Left renal pelvis (tissue), 4 donors: ENCODE measurements at places on chromosomes 7 and 10. TPM values are rescaled to one million over a fixed set of nuclear protein-coding genes. Genes with fewer than 3 reads are reported as not detected.

- no peak for DNase-seq
Observed at GRCh38 chr10:101839416-101840063, 4.1 kb downstream of the KCNIP2 start.

- DNase-seq = no peak
Observed at GRCh38 chr7:112130729-112131410, 75.3 kb downstream of the DOCK4 start.

DNA sequence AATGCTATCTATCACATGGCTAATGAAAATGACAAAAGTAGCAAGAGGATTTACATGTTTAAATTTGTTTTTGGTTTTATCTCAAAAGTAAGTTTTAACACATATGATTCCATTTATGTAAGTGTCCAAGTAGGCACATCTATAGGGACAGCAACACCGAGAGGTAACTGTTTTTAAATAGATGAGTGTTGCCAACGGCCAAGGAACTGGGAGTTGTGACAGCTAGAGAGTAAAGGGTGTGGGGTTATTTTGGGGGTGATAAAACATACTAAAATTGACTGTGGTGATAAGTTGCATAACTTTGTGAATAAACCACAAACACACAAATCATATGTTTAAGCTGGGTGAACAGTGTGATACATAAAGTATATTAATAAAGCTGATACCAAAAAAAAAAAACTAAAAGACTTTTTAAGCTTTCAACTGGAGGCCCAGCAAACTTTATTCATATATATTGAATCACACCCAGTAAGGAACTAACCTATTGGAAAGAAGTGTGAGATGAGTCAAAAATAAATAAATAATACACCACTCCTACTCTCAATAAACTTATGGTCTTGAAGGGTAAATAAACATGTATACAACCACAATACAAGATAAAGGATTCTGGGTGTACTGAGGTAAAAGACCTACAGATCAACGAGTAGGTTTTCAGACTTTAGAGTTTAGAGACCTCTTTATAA is 33.0 kb downstream of the LRRC72 start:
- no peak for DNase-seq

- DNase-seq = no peak
Observed at GRCh38 chr7:89049043-89049442, 253.5 kb upstream of the TEX47 start.

DNA sequence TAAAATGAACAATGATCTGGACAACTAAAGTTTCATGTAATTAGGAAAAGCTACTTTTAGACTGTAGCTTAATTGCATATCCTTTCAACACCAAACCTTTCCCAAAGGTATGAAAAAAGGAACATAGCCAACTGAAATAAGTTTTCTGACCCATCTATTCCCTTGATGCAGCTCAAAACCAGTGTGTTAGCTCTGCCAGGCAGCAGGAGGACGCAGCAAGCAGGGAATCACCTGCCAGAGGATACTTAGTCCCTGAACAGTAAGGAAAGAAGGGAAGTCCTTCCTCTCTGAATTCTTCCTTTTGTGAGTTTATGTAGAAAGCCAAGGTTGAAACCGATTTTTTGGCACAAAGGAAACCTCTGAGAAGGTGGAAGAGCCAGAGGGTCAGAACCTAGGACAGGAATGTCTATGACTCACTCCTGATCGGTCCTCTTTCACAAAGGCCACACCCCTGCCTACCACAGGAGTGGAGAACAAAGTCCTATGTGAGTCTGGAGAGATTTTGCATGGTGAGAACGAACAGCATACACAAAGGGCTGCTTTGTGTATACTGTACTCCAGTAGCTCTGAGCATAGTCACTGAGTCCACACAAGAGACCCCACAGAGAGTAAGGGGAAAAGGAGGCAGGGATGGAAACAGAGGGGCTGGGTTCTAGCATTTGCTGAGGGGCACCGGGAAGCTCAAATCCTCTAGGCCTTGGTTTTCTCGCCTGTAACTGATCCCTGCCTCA is 68.8 kb upstream of the GSDME start:
- DNase-seq = no peak

GRCh38 chr10:68828833-68829232 is 1.5 kb downstream of the STOX1 start:
- DNase-seq = no peak

GRCh38 chr10:6174201-6174874 is 28.4 kb upstream of the PFKFB3 start:
- DNase-seq = no peak

DNA sequence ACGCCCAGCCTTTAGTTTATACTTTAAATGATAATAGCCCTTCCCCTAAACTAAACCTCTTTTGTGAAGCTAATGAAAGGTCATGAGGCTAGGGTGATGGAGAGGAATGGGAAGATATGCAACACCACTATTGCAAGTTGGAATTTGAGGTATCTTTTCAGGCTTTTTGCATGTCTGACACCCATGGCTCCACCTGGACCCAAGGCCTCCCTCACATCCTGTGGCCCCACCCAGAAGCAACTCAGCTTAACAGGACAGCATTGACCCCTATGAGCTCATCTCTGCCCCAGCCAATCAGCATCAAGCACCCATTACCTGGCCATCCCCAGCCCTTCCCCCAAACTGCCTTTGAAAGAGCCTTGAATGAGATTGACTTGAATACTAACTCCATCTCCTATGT is 674.2 kb upstream of the NRP1 start:
- DNase-seq = no peak

- no peak for DNase-seq
Observed at GRCh38 chr7:94417306-94417705, 22.6 kb downstream of the COL1A2 start.

- no peak for DNase-seq
Observed at GRCh38 chr7:19537942-19538401, 170.9 kb downstream of the POLR1F start.

DNA sequence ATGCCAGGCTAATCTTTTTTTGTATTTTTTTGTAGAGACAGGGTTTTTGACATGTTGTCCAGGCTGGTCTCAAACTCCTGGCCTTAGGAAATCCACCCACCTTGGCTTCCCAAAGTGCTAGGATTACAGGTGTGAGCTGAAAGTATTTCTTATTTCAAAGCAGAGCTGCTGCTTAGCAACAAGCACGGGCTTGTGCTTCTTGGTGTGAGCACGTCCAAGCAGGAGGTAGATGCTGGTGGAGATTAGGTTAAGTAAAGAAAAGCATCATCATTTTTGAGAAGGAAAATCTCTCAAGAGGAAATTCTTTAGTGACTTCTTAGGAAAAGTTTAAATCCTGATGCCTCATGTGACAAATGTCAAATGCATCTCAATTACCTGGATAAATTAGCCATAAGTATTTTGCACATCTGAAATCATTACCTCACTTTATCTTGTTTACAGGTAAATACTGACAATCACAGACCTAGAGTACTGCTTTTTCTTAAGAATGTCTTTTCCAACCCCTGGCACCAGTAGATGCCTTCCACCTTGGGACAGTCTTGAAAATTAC is 431.8 kb upstream of the FZD8 start:
- no peak for DNase-seq

- DNase-seq = no peak
Observed at GRCh38 chr7:69620063-69620462, 21.8 kb downstream of the AUTS2 start.

DNA sequence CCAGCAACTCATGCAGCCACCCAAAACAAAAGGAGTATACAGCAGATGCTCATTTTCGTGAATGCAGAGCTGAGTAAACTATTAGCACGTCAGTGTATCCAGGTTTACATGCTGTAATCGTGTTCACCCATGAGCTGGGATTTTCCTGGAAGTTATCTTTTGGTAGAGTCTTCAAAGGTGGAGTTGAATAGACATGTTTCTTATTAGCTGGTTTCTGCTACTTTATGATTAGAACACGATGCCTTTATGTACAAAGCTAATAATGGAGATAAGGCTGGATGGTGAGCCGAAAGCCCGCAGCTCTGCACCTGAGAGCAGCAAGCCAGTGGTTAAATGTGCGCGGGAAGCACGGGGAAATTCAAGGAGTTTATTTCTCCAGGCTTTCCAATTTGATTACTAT is 123.8 kb downstream of the ADARB2 start:
- DNase-seq = no peak

DNA sequence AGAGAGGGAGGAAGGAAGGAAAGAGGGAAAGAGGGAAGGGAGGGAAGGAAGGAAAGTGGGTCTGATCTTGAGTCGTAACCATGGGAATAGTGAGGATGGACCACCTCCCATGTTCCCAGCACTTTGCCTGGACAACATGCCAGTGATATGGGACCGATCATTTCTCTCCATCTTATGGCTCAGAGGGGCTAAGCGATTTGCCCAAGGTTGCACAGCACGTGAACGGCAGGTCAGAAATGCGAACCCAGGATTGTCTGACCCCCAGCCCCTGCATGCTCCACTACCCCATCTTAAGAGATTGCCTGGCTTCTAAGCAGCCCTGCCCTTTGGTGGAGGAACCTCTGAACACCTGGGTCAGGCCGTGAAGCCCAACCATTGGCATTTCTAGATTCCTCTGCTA is 109.0 kb upstream of the CARD11 start:
- no peak for DNase-seq

- no peak for DNase-seq
Observed at GRCh38 chr7:5626498-5626897, 155.0 kb downstream of the RNF216 start.

- peak; percentile 12 for DNase-seq
Observed at GRCh38 chr7:114921631-114922025, 266 bp upstream of the MDFIC start.

- DNase-seq = no peak
Observed at GRCh38 chr7:146331369-146331768, 214.8 kb downstream of the CNTNAP2 start.

GRCh38 chr7:103824251-103824650 is 165.2 kb downstream of the RELN start:
- DNase-seq = no peak

DNA sequence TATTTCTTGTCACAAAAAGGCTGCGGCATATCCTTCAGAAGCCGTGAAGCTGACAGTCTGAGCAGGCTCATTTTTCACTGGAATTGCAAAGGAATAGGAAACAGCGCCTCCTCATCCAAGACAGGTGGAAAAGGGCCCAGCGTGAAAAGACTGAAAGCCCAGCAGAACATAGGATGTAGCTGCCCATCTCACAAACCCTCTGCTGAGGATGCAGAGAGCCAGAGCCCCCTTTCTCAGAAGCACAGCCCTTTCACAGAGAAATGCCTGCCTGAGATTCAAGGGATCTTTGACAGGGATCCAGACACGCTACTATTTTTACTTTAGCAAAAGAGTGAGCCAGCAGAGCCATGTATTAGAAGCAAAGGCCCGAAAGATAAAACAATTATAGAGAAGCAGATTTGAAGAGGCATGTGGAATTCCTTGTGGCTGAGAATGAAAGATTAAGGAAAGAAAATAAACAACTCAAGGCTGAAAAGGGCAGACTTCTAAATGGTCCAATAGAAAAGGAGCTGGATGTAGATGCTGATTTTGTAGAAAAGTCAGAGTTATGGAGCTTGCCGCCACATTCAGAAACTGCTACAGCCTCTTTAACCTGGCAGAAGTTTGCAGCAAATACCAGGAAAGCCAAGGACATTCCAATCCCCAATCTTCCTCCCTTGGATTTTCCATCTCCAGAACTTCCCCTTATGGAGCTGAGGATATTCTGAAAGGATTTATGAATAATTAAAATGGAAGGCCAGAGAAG is 36.9 kb downstream of the GDI2 start:
- DNase-seq = no peak

DNA sequence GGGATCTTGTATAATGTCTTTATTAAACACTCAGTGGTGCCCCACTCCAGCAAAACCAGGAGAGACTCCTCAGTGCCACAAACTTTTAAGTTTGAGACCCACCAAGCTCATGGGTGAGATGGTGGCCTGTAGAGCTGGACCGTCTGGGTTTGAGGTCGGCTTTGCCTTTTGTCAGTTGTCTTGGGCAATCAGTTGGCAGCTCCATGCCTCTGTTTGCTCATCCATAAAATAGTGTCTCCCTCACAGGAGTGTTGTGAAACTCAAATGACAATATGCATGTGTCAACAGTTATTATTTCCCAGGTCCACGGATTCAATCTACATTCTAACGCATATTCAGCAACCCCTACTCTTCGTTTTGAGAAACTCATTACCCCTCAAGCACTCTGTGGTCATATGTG is 367.8 kb upstream of the C7orf33 start:
- DNase-seq = no peak

DNA sequence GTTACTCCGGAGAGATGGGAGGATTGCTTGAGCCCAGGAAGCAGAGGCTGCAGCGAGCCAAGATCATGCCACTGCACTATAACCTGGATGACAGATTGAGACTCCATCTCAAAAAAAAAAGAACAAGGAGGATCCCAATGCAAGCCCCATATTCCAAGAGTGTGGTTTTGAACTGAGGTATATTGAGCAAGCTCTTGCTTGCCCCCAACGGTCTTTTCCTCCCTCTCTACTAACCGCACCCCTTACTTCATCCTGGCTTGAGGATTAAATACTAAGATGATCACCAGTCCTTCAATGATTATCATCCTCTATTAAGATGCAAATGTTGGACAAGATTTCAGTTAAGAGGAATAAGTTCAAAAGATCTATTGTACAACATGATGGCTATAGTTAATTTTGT is 12.5 kb upstream of the SRGN start:
- no peak for DNase-seq

GRCh38 chr7:130400120-130400572 is 19.9 kb downstream of the CPA1 start:
- DNase-seq = no peak

The PRR15 gene
- 8.1 TPM for polyA plus RNA-seq

The TMEM196 gene
- not detected for polyA plus RNA-seq

The SH2D4B gene
- polyA plus RNA-seq = 0.14 TPM

The FEZF1 gene
- not detected for polyA plus RNA-seq

The ZNF107 gene
- polyA plus RNA-seq = 10.2 TPM

The TMEM26 gene
- 8.5 TPM for polyA plus RNA-seq
